ENCODE measurements at places on chromosomes 2 and 18.

- DNase-seq = no peak
Observed at GRCh38 chr2:192267484-192267883, 72.8 kb upstream of the TMEFF2 start.

GRCh38 chr2:106350980-106351379 lies 117.2 kb downstream of the RGPD3 start:
- DNase-seq = no peak

GRCh38 chr2:235672720-235673119 lies 178.9 kb downstream of the AGAP1 start:
- no peak for DNase-seq

GRCh38 chr18:6591491-6591890 lies 138.0 kb upstream of the ARHGAP28 start:
- no peak for DNase-seq

GRCh38 chr2:203080447-203081045 lies 65.9 kb downstream of the NBEAL1 start:
- no peak for DNase-seq

- no peak for DNase-seq
Observed at GRCh38 chr2:66578054-66578686, 143.2 kb downstream of the MEIS1 start.

DNA sequence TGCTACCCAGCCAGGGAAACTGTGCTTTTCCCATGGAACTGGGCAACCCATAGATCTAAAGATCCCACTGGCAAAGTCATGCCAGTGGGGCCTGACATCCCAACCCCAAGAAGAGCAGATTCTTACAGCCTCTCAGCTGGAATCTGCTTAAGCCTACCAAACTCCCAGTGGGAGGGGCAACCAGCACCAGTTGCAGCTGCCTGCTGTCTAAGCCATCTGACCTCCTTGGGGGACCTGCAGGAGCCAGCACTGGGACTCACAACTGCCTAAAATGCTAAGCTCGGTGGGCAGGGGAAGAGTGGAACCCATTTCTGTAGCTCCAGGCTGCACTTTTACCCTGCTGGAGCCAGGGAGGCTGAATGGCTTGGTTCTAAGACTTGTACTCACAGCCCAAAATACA lies 770.7 kb upstream of the SLC8A1 start:
- no peak for DNase-seq

- no peak for DNase-seq
Observed at GRCh38 chr2:158486970-158487325, 30.2 kb downstream of the PKP4 start.

DNA sequence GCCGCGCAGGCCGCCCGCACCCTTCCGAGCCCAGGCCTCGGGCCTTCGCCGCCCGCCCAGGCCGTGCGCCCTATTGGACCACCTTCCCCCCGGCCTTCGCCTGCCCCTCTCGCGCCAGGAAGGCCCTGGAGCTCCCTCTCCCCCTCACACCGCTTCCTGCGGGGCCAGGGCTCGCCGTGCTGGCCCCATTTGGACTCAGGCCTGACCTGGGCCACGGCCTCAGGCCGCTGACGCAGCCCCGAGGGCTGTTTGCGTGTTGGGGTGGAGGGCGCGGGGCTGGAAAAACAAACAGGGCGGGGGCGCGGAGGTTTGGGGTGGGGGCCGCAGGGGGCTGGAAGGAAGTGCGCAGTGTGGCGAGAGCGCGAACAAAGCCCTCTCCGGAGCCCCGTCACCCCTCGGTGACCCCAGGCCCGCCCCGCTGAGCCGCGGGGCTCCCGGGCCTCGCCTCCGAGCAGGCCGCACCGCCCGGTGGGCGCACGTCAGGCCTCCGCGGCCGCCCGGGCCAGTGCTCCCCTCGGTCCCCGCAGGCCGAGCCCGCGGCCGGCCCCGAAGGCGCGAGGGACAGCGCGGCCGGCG lies 12.3 kb upstream of the SIX3 start:
- no peak for DNase-seq

DNA sequence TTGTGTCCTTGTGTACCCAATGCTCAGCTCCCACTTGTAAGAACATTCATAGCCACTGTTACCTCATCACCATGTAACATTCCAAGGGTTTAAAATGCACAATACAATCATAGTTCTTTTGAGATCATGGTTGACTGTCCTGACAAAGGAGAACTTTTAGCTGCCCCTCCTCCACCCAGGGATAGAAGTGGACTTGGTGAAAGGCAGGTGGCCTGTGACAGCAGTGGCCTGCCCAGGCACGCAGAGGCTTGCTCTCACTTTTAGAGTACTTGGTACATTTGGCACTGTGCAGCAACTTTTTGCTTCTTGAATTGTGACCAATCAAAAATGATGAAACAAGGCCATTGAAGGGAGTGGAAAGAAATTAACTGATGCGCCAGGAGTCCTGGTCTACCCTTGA lies 108.7 kb downstream of the ANKRD44 start:
- DNase-seq = no peak

DNA sequence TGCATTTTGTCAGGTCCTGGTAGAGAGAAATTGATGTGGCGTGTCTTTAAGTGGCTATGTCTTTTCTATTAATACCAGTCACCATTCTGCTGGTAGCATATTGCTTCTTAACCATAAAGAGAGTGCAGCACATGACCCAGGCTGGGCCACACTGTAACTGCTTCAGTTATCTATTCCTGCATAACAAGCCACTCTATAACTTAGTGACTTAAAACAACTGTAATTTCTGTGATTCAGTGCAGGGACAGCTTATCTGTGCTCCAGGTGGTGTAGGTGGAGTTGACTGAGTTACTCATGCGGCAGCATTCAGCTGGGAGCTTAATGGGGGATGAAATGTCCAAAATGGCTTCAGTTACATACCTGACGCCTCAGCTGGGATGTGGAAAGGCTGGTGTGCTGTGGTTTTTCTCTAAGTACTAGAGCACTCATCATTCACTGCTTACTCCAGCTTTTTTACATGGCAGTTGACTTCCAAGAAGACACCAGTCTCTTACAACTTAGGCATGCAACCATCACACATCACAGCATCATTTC lies 742.4 kb downstream of the SATB2 start:
- no peak for DNase-seq

GRCh38 chr2:170324640-170325046 lies 146.7 kb downstream of the MYO3B start:
- DNase-seq = peak; percentile 41
